ENCODE measurements at places on chromosomes 4 and X.

GRCh38 chr4:135185256-135185655 is 983.7 kb upstream of the PABPC4L start:
- DNase-seq = no peak

GRCh38 chrX:132837126-132837525 is 121.3 kb downstream of the HS6ST2 start:
- DNase-seq = peak; percentile 42

DNA sequence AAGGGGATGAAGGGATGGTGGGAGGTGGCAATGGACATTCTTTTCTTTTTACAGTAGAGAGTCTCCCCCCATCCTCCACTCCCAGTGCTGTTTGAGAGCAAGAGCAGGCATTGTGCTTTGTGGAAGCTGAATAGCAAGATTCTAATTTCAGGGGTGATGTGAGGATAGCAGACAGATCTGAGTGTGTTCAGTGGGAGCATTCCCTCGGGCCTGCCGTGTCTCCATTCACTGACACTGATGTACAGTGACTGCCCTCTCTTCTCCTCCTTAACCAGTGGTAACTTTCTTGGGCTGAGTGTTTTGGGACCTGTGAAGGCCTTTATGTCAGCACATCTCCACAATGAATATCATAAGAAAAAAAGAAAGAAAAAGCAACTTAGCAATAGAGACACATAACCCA is 396.6 kb upstream of the RPS6KA3 start:
- no peak for DNase-seq

DNA sequence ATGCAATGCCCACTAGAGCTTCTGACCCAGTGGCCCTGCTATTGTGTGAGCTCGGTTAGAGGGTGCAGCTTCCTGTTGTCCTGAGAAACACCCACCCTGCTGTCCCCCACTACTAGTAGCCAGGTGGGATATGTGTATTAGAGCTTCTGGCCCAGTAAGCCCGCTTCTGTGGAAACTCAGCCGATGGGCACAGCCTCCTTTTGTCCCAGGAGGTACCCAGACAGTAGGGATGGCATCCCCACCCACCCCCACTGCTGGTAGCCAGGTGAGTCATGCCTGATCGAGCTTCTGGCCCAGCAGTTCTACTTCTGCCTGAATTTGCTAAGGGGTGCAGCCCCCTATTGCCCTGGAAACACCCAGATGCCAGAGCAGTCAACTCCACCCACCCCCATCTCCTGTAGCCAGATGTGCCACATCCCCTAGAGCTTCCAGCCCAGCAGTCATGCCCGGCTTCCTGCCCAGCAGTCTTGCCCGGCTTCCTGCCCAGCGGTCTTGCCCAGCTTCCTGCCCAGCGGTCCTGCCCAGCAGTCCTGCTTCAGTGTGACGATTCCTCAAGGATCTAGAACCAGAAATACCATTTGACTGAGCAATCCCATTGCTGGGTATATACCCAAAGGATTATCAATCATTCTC is 162.7 kb upstream of the KLF8 start:
- DNase-seq = no peak

DNA sequence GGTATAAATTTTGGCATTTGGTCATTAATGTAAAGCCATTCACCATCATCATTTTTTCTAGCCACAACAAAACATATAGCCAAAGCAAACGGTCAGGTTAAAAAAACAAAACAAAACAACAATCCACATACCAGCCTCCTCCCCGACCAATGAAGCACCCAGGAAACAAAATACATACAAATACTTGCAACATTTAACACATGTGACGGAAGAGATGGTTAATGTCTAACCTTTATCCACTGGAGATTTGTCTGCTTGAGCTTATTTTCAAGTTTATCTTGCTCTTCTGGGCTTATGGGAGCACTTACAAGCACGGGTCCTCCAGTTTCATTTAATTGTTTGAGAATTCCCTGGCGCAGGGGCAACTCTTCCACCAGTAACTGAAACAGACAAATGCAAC is 857.5 kb upstream of the FTHL17 start:
- DNase-seq = no peak

- peak; percentile 81 for DNase-seq
These were observed 9.7 kb upstream of the MAGEA4 start for GRCh38 chrX:151902813-151903591.

DNA sequence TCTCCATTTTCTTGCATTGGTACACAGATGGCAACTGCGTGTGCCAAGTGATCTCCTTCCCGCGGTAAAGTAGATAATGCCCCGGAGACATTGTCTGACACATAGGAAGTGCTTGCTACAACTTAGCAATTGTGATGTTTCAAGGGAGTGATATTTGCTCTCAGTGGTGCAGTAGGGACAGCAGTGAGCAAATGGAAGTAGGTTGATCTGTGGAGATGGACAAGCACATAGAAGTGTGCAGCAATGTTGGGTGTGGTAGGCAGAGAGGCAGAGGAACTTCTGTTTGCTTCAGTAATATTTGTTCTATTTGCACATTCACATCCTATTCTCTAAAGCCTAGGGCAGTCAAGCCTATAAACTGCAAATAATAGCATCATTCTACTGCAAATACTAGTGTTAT is 846.7 kb upstream of the PRKX start:
- DNase-seq = no peak

DNA sequence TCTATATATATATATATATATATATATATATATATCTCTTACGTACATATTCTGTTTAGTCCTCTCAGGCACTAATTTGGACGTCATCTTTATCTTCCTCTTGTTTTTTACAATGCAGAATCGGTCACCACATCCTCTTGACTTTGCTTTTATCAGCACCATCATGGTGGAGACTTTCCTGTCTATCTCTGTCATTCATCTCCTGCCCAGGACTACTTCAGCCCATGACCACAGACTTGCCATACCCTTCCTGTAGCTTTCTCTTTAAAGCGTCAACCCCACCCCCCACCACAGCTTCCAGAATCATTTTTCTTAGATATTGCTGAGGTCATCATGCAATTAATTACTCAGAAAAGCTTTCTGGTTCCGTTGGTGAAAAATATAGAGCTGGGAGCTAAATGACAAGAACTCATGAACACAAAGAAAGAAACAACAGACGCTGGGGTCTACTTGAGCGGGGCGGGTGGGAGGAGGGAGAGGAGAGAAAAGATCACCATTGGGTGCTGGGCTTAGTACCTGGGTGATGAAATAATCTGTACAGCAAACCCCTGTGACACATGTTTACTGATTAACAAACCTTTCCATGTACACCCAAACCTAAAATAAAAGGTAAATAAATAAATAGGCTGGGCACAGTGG is 30.5 kb upstream of the PRKX start:
- DNase-seq = no peak

GRCh38 chr4:42391981-42392380 is 5.3 kb upstream of the SHISA3 start:
- DNase-seq = no peak

GRCh38 chr4:101032541-101032940 is 314.8 kb downstream of the PPP3CA start:
- DNase-seq = no peak

DNA sequence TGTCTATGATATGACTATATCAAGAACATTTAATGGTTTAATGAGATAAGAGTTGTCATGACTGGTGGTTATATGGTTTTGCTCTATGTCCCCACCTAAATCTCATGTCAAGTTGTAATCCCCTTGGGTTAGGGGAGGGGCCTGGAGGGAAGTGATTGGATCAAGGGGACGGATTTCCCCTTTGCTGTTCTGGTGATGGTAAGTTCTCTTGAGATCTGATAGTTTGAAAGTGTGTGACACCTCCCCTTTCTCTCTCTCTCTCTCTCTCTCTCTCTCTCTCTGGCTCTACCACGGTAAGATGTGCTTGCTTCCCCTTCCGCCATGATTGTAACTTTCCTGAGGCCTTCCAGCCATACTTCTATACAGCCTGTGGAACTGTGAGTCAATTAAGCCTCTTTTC is 803.4 kb downstream of the TRIML1 start:
- DNase-seq = peak; percentile 12

GRCh38 chr4:38452542-38452941 is 211.5 kb upstream of the KLF3 start:
- no peak for DNase-seq

GRCh38 chr4:152109531-152110509 is 349.0 kb upstream of the GATB start:
- DNase-seq = no peak

GRCh38 chrX:13934731-13935130 is 95.0 kb downstream of the GEMIN8 start:
- DNase-seq = no peak

GRCh38 chr4:129063640-129064039 is 29.7 kb downstream of the SCLT1 start:
- no peak for DNase-seq

- DNase-seq = no peak
These were observed 30.3 kb downstream of the COPS4 start for GRCh38 chr4:83065266-83065665.

DNA sequence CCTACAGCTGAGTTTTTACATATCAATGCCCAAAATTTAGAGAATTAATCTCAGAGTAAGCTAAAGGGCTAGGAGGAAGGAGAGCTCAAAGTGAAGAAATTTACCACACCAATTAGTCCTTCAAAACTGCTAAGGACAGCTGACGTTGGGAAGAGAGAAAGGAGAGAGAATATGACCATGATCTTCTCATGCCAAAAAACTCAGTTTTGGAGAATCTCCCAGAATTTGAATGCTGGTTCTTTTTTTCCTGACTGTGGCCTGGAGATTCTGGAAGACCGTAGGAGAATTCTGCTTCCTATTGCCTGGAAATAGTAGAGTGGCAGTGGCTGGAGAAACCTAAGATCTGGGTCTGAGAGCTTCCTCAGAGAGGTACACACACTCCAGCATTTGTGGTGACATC is 834.4 kb upstream of the SLIT2 start:
- no peak for DNase-seq
